Thymus (tissue), 14 donors: ENCODE measurements at places on chromosomes 7 and 10.

DNA sequence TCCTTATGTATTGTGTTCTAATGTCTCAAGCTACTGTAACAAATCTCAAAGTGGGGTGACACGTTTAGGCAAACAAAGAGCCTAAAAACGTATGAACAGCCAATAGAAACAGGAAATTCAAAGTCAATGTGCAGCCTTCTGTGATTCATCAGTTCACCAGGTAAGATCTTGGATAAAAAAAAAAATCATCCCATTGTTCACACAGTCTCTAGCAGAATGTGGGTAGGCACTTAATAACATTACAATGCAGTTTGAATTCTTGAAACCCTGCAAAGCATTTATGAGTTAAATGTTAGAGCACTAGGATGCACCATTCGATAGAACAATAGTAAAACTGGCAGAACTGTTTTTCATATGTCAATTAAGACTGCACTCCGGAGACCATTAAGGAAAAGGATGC, 88.2 kb upstream of the HDAC9 start:
- no peak for DNase-seq

DNA sequence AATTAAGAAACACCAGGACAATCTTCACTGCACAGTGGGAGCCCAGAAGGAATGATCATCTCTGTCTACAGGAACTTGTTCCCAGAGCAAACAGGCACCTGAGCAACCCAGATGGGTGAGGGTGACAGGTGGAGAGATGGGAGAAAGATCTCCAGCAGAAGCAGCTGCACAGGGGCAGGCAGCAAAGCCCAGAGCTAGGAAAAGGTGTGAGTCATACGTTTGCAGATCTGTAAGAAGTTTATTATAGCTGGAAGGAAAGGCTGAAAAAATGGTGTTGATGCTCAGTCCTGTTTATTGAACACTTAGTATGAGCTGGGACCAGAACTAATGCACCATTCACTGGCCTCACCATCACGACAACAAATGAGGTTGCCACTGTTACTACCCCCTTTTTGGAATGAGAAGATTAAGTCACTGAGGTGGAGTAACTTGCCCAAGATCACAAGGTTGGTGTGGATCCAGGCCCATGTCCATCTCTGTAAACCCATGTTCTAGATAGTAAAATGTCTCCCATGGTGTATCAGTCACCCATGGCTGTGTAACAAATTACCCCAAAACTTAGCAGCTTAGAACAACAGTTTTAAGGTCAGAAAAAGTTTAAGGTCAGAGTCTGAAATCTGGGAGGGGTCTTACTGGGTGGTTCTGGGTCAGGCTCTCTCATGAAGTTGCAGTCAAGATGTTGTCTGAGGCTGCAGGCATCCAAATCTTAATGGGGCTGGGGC, 506.9 kb downstream of the RPS24 start:
- no peak for DNase-seq

DNA sequence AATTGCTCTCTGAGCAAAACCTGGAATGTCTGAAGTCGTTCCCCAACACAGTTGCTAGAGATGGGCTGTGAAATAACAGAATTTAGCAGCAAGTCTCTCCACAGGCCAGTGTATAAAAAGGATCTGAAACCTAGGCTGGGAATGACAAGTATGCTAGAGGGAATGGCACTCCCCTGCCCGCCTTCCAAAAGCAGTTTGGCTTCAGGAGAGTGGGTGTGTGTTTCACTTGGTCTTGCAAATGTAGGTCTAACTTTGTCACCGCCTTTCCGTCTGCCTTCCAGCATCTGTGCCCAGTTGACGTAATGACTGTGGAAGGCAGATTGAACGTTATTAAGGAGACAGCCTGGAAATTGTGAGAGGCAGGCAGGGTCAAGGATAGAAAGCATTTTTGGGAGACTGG, 18.0 kb upstream of the MTURN start:
- DNase-seq = no peak

- no peak for DNase-seq
These were observed 12.6 kb downstream of the RASGEF1A start for GRCh38 chr10:43254199-43254730.

DNA sequence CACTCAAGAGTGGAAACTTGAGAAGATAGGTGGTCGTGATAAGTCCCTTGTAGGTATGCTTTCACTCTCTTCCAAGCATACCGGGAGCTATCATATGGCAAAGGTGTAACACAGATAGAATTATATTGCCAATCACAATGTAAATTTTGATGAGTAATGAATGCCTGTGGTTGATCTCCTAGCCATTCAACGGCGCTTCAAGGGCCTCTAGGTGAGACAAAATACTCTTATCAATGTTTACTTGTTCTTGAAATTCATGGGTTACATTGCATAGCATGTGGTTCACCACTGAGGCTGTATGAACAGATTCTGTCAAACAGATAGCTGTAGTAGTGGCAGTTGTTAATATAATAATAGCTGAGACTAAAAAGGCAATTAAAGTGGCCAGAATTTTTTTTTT, 82.4 kb downstream of the THSD7A start:
- no peak for DNase-seq
